ENCODE measurements at places on chromosomes 2 and 18.

DNA sequence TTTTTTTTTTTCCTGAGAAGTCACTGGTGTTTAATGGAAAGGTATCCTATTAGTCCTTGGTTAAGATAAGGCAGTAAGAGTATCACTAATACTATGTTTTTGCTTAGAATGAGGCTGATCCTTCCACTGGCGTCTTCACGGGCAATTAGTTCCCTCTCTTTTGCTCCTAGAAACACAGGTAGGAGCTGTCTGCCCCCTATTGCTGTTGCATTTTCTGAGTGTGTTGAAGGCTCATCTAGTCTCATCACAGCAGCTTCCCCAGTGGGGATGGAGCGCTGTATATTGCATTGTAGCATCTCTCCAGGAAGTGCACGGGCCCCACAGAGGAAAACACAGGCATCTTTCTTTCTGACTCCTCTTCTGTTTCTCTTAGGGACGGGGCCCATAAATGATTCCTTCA, 145.0 kb downstream of the NAPG start:
- no peak for DNase-seq

DNA sequence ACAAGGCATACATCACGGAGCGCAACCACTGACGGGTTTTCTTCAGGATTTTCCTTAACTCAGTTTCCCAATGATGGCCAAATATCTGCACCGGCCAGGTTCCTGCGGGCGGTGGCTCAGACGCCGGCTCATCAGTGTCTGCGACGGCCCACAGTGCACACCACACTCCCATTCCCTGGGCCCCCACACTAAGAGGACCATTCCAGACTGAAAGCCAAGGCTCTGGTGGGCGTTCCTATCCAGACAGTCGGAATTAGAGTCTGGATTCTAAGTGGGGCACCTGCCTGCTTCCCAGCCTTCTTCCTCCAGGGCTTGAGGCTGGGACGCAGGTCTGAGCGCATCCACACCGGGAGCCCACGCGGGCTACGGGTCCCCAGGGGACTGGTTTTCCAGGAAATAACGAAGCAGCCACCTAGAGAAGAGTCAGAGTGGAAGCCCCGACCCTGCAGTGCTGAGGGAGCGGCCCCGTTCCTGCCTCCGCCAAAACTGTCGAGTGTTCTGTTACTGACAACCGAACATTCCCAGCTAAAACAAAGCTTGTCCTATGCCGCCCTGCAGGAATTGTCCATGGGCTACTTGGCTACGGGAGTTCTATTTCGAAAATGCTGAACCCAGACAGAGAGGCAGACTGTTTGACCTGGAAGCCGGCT, 75.3 kb downstream of the TMEM18 start:
- no peak for DNase-seq

DNA sequence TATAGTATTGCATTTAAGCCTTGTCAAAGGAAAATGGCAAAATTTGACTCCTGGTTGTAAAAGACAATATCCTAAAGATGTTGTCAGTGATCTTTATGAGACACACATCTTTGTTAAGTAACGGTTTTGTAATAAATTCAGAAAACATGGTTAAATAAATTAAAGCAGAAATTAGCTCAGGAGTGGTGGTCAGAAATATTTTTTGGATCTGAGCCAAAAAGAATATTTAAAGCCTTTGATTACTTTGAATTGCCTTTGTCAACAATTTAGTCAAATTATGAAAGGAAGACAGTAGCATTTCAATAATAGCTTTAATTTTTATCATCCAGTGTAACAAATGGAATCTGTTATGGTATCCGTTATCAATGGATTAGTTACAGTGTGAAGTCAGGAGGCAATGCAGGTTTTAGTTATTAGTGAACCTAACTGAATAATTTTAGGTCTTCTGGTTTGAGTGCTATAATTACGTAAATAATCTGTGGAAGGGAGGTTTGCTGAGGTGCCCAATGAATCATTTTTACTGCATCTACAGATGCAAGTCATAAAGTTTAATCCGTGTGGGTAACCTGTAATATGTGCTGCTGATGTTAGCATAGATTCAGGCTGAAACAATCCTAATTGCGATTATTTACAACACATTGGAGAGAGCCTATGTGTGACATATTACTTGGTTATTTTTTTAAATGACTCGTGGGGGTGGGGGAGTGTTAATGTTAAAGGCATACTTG, 42.7 kb downstream of the SMAD4 start:
- DNase-seq, result no peak

- no peak for DNase-seq
These were observed 726 bp upstream of the SS18 start for GRCh38 chr18:26091047-26091630.

- DNase-seq, result peak; percentile 19
These were observed 587.3 kb downstream of the ARHGAP15 start for GRCh38 chr2:143716522-143716921.

GRCh38 chr2:202378662-202379358, 2.7 kb downstream of the BMPR2 start:
- no peak for DNase-seq

DNA sequence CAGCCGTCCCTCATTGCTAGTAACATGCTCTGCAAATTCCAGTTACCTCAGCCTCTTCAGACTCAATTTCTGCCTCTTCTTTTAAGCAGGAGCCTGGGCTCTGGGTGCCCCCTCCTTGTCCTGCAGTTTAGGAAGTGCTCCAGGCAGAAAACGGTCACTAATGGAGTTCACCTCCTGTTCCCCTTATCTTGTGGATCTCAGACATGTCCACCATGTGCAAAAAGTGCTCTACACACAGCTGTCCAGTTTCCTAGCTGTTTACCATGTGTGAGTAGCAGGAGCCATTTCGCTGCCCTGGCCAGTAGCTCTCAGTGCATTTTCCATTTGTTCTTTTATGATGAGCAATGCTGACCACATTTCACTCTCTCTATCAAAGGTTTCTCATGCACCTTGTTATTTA, 4.9 kb downstream of the SH3YL1 start:
- no peak for DNase-seq

All from fibroblast of pulmonary artery (primary cell).